ENCODE measurements at places on chromosomes 4 and X.

DNA sequence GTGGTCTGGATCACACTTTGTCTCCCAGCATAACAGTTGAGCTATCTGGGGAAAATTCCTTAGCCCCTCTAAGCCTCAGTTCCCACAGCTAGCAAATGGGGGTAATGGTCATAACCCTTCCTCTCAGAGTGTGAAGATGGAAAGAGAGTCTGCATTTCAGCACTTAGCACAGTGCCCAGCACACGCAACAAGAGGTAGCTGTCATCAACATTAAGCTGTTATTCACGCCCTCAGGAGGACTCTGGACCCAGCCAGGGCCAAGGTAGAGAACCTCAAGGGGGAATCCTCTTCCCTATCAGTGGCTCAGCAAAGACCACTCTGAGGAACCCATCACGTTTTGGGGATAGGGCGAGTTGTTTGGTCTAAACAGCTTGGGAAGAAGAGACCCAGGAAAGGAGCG is 258.6 kb downstream of the FBXW7 start:
- no peak for DNase-seq

DNA sequence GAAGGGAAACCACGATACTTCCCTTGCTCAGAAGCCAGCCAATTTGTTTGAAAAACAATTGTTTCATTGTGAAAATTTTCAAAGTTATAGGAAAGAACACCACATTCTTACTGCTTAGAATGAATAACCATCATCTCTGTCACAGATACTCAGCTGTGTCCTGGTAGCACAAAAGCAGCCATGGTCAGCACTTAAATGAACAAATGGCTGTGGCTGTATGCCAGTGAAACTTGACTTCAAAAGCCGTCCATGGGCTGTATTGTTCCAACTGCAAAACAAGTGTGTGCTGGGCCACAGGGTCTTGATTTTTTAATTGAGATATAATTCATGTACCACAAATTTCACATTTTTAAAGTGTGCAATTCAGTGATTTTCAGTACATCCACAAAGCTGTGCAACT is 19.6 kb downstream of the NSDHL start:
- DNase-seq, result no peak

- no peak for DNase-seq
Measured at GRCh38 chrX:98028691-98029090, 1145.0 kb downstream of the RPA4 start.

DNA sequence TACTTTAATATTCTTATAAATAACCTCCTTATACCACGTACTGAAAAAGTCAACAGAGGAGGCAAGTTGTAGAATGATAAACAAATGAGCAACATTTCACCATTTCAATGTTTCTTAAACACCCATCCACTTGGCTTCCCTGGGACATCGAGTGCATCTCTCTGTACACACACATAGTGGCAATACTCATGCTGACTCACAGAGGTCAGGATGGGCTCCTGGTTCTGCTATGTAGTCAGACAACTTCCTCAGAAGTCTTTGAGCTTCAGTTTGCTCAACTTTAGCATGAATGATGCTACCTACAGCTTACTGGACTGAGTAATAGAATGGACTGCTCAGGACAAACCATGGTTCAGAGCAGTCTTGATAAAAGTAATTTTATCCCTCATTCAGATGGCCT is 56.9 kb downstream of the MAD2L1 start:
- DNase-seq, result no peak

GRCh38 chr4:88537709-88538108 is 14.1 kb upstream of the PYURF start:
- DNase-seq, result no peak

- DNase-seq, result no peak
Measured at GRCh38 chr4:185749858-185750257, 62.1 kb downstream of the SORBS2 start.

DNA sequence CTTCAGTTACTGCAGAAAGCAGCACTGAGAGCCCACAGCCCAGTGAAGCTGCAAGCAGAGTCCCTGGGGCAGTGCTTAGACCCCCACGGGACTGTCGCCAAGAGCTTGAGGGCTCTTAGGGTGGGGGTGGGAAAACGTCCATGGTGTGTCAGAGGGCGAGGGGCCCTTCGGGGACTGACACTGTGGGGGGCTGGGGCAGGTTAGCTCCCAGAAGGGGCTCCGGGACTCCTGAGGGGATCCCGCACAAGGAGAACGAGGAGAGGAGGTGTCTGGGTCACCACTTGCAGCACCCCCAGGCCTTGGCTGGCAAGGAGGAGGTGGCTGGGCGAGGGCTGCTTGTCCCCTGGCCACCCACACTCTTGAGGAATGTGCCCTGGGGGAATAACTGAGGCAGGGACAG is 20.8 kb downstream of the NAT8L start:
- DNase-seq, result no peak

DNA sequence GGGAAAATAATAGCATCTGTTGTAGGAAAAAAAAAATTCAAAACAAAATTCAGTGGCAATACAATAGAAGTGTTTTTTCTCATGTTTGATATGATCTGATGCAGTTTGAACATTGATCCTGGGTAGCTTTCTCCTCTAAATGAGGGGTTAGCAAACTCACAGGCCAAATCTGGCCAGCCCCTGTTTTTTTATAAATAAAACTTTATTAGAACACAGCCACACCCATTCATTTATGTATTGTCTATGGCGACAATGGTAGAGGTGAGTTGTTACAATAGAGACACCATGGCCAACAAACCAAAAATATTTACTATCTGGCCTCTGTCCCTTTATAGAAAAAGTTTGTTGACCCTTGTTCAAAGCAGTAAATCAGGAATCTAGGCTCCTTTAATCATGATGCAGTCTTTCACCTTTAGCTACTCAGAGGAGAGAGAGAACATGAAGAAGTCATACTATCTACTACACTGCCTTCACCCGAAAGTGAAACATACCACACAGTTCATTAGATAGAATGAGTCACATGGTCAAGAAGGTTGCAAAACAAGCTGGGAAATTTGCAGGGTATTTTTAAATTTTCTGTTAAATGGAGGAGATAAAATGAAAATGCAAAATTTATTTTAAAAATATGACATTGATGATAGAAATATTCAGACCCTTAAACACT is 186.6 kb upstream of the MAOA start:
- DNase-seq, result no peak
